AG04449 (cell line): ENCODE measurements at places on chromosomes 5 and 9.

GRCh38 chr5:169279125-169279524, 21.8 kb downstream of the SLIT3 start:
- no peak for DNase-seq

DNA sequence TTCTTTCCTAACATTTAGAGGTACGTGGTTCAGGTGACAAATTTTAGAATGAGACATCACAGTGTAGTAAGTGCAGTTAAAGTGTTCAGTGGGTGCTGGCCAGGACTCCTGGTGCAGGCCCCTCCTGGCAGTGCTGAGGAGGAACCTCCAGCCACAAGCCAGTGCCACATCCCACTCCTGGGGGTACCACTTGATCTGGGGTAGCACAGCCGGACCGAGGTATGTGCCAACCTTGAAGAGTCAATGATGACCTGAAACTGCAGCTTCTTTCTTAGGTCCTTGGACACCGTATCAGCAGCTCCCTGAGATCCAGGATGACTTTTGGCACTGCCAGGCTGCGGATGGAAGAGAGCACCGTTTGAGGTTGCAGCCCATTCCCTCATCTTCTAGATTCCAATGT, 310.4 kb upstream of the IRX4 start:
- no peak for DNase-seq

- no peak for DNase-seq
Measured at GRCh38 chr5:103216137-103216536, 42.4 kb upstream of the MACIR start.

DNA sequence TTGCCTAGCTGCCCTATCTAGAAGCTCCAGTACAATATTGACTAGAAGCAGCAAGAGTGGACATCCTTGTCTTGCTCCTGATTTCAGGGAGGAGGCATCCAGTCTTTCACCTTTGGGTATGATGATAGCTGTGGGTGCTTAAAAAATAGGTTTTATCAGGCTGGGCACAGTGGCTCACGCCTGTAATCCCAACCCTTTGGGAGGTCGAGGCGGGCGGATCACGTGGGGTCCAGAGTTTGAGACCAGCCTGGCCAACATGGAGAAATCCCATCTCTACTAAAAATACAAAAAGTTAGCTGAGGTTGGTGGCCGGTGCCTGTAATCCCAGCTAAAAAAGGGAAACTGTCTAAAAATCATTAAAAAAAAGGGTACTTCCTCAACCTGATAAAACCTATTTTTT, 2.0 kb upstream of the CAMSAP1 start:
- no peak for DNase-seq

DNA sequence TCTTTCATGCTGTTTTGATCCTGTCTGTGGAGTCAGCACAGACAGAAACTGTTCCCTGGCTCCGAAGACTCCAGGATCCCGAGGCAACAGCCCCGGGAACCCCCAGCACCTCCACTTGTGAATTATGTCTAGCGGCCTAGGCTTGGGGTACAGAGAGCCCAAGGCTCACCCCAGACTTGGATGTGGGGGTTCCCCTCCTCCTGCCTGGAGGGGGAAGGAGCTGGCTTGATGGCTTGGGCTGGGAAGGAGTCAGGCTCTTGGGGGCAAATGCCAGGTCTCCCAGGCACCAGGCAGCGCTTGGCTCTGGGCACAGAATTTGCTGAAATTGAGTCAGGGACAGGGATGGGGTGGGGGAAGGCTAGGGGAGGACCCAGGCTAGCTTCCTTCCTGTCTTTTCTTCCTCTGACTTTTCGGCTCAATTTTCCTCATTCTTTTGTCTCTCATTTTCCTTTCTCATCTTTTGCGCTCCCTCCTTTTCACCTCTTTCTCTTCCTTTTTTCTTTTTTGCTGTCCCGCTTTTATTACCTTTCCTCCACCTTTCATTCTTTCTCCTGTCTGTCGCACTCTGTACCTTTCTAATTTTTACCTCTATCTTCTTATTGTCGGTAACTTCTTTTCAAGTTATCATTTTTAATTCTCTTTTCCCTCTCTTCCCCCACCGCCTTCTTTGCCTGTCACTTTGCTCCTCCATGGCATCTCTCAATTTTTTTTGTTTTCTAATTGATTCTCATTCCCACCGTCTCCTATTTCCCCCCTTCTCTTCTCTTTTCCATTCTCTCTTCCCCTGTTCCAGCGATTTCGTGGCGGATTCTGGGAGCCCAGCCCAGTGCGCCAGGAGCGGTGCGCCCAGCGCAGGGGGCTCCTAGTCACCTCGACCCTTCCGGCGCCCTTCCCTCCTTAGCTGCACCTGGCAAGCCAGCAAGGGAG, 10.5 kb downstream of the MSX2 start:
- DNase-seq = no peak

DNA sequence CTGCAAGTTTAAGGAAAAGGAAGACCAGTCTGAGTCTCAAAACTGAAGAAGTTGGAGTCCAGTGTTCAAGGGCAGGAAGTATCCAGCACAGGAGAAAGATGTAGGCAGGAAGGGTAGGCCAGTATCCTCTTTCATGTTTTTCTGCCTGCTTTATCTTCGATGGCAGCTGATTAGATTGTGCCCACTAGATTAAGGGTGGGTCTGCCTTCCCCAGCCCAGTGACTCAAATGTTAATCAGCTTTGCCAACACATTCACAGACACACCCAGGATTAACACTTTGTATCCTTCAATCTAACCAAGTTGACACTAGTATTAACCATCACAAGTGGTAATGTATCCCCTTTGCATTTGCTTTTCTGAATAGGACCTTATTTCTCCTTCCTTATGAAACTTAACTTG, 535.9 kb upstream of the FTMT start:
- DNase-seq = no peak

GRCh38 chr5:100900796-100901781, 2.0 kb downstream of the ST8SIA4 start:
- DNase-seq = no peak
